ENCODE measurements at places on chromosomes 12 and 14. TPM values are rescaled to one million over a fixed set of nuclear protein-coding genes. Genes with fewer than 3 reads are reported as not detected.

DIO2 gene
- total RNA-seq: 27.3 TPM

GRCh38 chr14:53509276-53510244 is 356.4 kb upstream of the DDHD1 start:
- peak; percentile 10 for DNase-seq

GRCh38 chr14:72387726-72388125 is 455.5 kb downstream of the RGS6 start:
- no peak for DNase-seq

DNA sequence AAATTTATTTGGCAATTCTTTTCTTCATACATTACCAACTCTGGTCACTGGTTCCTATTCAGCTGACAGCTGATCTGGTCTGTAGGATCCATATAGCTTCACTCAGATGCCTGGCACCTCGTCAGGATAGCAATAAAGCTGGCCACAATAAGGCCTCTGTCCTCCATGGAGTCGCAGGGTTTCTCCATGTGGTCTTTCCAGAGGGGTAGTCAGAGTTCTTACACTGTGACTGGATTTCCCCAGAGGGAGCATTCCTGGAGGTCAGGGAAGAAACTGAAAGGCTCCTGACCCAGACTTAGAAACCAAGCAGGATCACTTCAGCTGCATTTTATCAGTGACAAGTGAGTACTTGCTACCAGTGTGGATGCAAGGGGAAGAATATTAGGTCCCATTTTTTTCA is 34.9 kb upstream of the SIX1 start:
- DNase-seq: no peak

DNA sequence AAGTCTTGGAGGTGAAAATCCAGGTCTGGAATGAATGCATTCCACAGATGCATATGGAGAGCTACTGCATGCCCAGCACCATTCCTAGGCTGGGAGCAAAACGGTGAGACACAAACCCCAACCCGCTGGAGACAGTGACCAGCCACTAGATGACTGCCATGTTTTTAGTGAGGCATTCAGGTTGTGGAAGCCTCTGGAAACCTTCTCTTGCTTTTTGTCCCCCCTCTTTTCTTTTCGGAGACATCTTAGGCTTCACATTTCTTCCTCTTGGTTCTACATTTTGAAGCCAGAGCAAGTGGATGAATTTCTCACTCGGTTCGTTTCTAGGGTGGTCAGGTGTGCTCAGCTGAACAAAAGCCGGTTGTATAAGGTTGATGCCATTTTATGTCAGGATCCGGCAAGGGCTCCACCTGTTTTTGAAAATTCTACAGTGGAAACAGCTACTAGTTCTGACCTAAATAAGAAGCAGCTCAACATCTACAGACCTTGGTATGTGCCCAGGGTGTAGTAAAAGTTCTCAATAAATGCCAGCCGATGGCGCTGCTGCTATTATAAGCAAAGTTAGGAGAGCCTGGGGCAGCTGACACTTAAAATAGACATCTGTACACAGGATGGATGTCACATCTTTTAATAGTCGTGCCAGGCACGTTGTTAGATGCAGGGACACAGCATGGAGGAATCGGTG is 1.8 kb upstream of the ZNF839 start:
- DNase-seq: no peak

DNA sequence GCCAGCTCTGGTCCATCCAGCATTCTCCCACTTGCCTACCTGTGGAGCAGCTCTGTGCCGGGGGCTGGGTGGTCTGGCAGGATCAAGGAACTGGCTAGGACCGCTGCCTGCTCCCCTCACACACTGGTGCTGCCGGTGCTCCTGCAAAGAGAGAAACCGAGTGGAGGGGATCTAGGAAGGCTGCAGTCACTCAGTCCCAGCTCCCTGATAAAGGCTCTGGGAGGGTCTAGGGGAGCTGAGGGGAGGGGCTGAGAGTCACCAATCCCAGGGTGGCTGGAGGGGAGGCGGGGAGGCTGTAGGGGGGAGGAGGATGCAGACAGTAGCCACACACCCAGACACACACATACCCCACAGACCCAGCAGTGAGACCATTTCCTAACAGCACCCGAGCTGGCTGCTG is at the start of gene TAC3:
TAC3 (minus strand) TSS at position 182 of the 400 bp plus-strand sequence. CDS start 732 bp downstream, outside the sequence.
- no peak for DNase-seq

MON2 gene
- 17.4 TPM for total RNA-seq

DNA sequence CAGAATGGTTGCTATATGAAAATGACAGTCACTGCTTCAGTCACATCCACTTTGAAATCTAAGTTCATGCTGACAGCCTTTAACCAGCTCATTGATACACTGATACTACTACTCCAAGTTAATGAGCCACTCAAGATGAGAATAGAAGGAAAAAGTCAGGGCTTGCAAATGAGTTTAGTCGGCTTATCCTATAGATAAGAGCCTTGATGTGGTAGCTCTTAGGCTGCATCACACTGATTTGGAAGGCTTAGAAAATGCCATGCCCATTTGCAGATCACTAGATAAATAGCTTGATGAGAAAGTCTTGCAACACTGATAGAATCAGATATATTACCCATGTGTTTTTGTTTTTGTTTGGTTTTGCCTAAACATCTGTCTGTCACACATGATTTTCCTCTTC is 251.4 kb upstream of the ATXN7L3B start:
- DNase-seq: no peak

LARP4 gene
- total RNA-seq: 20.9 TPM
